Stimulated activated CD4-positive, alpha-beta T cell treated with anti-CD3 and anti-CD28 coated beads, Interleukin-2, amount 100 ng/mL, for 24 hours (primary cell): ENCODE measurements at places on chromosomes 2 and 18.

DNA sequence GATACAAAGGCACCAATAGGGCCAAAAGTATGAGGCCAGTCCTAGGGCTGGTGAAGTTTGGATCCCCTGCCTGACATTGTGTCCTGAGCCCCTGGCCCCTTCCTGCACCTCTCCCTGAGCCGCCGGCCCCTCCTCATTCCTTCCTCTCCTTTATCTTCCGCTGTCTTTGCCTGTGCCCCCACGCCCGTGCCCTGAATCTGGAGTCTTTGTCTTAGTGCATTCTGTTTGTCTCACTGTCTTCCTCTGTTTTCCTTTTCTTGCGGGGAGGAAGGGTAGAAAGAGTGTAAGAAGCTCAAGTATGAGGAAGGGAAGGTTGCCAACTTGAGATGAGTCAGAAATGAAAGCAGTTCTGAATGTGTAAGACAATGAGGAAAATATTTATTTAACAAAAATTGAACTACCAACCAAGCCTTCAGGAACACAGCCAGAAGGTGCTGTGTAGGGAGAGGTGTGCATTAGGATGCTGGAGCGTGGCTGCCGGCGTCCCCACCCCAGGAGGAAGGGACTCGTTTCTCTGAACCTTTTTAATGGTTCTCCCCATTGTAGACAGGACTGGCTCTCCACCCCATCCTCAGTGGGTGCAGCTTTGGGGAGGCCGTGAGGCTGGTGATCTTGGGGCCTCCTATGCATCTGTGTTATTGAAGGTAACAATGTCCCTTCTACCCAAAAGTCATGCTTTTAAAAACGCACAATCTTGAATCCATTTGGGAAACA is 133.1 kb downstream of the NEDD4L start:
- no peak for DNase-seq

GRCh38 chr2:56416500-56417176 is 232.8 kb downstream of the CCDC85A start:
- DNase-seq = no peak

DNA sequence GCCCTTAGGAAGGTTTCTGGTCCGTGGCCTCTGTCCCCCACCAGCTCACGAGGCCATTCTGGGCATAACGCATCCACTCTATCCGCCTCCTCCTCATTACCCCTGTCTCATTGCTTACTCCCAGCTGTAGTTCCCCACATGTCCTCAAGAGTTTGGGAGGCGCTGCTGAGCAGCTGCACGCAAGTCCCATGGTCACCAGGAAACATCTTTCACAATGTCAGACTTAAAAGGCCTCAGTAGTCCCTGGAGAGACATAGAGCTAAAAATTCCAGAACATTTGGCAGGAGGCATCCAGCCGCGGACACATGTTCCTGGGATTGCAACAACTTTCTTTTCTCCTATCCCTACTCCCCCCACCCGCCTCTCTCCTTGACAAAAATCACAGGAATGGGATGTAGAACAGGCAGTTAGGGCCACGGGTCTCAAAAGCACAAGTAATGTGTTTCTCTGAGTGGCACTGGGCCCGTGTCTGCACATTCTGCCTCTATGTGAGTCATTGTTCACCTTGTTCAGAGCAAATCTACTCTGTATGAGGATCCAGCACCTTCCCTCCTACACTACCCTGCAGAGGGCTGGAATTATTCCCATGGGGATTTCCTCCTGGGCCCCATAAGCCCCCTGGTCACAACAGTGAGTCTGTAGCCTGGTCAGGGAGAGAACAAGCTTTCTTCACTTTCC is 8.1 kb downstream of the LBH start:
- peak; percentile 74 for DNase-seq

DNA sequence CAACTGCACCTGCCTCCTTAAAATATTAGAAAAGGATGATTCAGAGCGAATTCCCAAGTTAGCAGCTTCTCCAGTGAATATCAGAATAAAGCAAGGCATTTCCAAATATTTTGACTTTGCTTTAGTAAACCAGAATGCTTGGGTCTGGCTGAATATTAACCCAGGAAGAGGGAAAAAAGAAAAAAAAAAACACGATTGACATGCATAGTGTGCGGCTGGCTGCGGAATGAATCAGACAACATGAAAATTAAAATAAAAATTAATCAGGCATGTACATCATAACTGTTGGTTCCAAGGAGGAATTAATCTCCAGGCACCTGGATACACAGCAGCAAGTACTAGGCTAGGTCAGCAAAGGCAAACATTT is 105.8 kb upstream of the NCKAP5 start:
- no peak for DNase-seq

DNA sequence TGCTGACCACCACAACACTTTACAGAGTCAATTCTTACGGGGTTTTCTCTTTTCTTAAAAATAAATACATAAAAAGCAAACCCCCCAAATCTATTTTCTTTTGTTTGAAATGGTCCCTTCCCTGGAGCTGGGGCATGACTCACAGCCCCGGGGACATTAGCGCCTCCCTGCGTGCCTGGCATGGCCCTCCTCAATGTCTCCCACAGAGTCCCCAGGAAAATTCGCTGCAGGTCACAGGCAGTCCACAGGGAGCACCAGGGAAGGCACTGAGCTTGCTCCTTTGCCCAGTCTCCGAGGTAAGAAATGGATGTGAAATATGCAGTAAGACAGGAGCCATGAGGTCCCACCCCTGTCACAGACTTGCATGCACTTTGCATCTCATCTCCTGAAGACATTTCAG is 142.5 kb downstream of the LAMA1 start:
- DNase-seq = no peak

DNA sequence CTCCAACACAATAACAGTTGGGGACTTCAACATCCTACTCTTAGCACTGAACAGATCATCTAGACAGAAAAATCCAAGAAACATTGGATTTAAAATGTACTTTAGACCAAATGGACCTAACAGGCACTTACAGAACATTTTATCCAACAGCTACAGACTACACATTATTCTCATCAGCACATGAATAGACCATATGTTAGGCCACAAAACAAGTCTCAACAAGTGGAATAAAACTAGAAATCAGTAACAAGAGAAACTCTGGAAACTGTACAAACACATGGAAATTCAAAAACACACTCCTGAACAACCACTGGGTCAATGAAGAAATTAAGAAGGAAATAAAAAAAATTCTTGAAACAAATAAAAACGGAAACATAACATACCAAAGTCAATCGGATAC is 117.5 kb downstream of the ACVR1 start:
- DNase-seq = no peak

DNA sequence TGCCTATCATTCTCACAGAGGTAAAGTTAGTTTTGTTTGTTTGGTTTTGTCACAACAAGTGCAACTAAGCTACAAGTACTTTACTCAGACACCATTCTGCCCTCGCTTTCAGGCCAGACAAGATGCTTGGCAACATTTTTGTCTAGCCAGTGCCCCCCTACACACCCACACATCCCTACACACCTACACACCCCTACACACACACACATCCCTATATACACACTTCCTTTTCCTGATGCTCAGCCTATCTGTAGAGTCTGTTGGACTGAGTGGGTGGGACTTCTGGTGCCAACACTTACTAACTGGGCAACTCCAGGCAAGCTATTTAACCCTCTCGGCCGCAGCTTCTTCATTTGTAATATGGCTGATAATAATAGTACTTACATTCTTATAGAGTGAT is 161.4 kb downstream of the ALK start:
- DNase-seq = no peak

DNA sequence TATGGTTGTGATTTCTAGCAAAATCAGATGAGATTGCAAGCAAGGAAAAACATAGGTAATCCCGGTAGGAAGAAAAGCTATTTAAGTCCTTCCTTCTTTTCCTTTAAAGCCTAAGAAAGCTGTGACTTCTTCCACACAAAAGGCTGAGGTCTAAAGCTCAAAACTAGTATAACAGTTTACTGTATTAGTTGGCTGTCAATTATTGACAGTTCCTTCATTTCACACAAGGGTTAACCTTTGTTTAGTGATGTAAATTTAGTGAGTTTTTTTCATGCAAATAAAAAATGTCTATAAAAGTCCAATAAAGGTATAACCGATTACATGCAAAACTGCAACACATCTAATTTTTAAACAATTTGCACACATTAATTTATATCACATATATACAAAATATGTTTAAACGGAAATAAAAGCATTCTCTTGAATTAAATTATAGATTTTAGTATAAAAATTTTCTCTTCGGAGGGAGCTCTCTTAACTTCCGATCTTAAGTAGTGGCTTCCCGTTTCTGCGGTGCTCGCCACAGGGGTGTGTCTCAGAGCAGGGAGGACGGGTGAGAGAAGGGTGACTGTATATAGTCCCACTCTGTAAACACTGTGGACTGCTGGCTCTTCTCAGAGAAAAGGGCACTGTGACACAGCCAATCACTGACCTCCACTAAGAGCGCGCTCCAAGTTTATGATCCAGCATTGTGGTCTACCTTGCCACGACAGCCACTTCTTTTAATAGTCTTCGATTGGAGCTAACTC is 33.4 kb downstream of the TTR start:
- DNase-seq = no peak

- DNase-seq = no peak
Observed at GRCh38 chr2:121018136-121019061, 266.6 kb downstream of the TFCP2L1 start.

DNA sequence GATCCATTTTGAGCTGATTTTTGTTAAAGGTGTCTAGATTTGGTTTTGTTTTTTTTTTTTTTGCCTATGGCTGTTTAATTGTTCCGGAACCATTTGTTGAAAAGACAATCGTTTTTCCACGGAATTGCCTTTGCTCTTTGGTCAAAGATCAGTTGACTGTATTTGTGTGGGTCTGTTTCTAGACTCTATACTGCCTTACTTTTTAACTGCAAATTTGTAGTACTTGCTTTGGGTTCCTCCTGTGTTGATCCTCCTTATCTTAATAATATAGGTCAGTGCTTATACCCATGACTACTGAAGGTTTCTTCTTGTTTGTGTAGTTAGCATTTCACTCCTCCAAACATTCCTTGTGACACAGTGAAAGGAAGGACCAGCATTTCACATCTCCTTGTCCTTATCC is 30.4 kb downstream of the CERS6 start:
- no peak for DNase-seq

DNA sequence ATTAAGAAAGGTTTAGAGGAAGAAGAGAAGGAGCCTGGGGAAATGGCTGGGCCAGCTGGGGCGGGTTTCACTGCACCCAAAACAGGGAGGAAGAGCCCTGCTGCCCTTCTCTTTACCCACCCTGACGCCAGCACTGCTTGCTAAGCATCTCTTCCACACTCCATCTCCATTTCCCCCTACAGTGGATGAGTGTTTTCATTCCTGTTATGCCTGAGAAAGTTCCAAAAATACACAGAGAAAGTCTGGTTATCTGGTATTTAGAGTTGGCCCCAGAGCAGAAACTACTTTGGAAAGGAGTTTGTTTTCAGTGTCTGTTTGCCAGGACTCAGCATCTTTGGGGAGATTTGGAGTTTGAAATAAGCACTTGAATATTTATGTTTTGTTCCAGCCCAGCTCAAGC is 451.0 kb downstream of the SLC4A3 start:
- no peak for DNase-seq

DNA sequence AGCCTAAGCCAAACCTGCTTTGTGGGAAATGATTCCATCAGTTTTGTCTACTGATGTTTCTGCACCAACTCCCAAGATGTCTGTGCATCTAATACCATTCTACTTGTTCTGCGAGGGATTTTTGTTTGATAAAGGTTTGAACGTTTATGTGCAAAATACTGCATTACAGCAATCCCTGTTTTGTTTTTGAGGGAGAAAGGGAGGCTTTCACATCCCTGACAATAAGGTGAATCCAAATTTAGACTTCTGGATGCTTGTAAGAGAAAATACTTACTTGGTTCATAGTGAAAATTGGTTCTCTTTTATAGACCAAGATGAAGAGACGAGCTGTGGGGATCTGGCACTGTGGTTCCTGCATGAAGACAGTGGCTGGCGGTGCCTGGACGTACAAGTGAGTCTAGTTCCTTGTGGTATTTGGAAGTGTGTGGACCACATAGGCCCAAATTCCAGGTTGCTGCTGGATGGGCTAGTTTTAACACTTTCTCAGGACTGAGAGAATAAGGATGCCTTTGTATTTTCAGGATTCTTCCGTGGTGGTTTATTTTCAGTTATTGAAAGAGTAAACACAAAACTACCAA is 1.1 kb downstream of the RPL37A start:
- peak; percentile 33 for DNase-seq

- no peak for DNase-seq
Observed at GRCh38 chr2:189024901-189025618, 50.9 kb downstream of the COL3A1 start.

GRCh38 chr18:37135177-37135576 is 306.2 kb downstream of the KIAA1328 start:
- no peak for DNase-seq

GRCh38 chr18:7809455-7809854 is 242.3 kb downstream of the PTPRM start:
- DNase-seq = no peak

GRCh38 chr2:52117299-52117698 is 1085.4 kb upstream of the NRXN1 start:
- no peak for DNase-seq

DNA sequence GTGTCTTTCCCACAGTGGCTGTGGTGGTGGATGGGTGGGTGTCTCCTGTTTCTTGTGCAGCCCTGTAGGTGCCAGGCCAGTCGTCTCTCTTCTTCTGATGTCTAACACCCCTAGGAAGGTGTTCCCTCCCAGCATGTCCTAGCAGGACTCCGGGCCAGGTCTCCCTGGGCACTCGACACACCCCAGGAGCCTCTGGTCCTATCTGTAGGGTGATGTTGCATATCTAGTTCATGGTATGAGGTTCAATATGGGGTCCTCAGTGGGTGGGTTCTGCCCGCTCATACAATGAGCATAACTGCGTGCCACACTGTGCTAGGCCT is 14.4 kb downstream of the NGEF start:
- no peak for DNase-seq

DNA sequence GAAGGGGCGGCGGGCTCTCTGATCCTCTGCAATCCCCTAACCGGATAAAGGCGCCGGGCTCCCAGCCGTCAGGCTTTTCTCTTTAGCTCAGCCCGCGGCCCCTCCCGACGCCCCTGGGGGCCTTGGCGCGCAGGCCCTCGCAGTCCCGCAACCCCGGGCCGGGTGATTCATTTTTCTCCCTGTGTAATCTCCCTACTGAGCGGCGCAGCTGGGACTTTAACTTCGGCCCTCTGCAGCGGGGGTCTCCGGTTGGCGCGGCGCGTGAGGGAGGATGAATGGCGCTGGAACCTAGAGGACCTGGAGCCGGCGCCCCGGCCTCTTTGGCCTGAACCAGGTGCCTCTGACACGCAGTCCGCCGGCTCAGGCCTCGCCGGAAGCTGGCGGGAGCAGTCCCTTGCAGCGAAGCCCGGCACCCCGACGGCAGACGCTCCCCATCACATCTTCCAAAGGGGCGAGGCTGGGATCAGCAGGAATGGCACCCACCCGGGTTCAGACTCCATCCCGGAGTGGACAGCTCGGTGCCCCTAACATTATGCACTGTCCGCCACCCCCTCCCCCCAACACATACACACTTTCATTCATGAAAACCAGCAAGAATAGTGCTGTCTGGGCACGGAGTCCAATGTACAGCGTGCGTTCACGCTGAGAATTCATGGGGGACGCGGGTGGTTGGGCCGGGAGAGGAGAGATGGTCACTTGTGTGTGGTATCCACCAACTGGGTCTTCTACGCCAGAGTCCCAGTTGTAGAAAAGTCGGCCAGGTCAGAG is 1.2 kb downstream of the CNGA3 start:
- no peak for DNase-seq
